Fibroblast of the aortic adventitia (primary cell): ENCODE measurements at places on chromosomes 3 and 15.

GRCh38 chr3:55609230-55609827, 122.2 kb upstream of the WNT5A start:
- no peak for DNase-seq

- DNase-seq, result no peak
Observed at GRCh38 chr15:88233921-88234320, 22.6 kb downstream of the NTRK3 start.

- DNase-seq, result peak; percentile 76
Observed at GRCh38 chr3:45499529-45499928, 95.0 kb upstream of the LIMD1 start.

DNA sequence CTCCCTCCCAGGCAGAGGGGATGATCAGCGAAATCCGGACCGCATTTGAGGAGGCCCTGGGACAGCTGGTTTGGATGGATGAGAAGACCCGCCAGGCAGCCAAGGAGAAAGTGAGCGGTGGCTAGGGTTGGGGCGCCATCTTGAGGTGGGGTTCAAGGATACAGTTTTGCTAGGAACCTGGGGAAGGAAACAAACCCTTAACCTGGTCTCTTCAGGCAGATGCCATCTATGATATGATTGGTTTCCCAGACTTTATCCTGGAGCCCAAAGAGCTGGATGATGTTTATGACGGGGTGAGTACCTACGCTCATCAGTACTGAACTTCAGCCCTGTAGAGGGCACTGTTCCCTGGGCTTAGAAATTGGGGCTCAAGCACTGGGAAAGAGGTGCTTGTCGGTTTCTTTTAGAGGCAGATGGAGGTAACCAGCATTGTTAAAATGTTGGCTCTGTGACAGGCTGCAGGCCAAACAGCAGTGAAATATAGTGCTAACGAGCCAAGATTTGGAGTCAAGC, 9.6 kb upstream of the PSMD2 start:
- DNase-seq, result peak; percentile 60

- peak; percentile 12 for DNase-seq
Observed at GRCh38 chr15:41832875-41833274, 5.0 kb downstream of the JMJD7 start.

DNA sequence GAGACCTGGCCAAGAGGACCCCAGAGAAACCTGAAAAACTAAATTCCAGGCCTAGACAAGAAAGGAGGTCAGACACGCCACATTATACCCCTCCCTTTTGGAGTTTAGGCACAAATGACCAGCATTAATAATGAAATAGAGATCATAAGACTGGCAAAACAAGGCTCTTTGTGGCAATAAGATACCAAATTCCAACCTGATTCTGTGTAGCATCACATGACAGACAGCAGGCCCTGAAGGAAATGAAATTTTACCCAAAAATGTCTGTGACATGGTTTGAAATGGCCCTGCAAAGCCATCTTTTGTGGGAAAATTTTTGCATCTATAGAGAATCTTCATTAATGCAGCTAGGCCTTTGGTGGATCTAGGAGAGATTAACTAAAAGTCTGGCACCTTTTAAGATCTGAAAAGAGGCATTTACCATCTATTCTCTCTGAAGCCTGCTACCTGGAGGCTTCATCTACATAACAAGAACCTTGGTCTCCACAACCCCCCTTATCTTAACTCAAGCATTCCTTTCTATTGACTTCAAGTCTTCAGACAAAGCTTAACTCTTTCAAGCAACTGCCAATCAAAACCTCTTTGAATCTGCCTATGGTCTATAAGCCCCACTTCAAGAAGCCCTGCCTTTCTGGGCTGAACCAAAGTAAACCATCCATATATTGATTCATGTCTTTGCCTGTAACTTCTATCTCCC, 8.0 kb downstream of the FAM174B start:
- DNase-seq, result no peak

- DNase-seq, result no peak
Observed at GRCh38 chr3:64329037-64329436, 103.8 kb upstream of the PRICKLE2 start.

DNA sequence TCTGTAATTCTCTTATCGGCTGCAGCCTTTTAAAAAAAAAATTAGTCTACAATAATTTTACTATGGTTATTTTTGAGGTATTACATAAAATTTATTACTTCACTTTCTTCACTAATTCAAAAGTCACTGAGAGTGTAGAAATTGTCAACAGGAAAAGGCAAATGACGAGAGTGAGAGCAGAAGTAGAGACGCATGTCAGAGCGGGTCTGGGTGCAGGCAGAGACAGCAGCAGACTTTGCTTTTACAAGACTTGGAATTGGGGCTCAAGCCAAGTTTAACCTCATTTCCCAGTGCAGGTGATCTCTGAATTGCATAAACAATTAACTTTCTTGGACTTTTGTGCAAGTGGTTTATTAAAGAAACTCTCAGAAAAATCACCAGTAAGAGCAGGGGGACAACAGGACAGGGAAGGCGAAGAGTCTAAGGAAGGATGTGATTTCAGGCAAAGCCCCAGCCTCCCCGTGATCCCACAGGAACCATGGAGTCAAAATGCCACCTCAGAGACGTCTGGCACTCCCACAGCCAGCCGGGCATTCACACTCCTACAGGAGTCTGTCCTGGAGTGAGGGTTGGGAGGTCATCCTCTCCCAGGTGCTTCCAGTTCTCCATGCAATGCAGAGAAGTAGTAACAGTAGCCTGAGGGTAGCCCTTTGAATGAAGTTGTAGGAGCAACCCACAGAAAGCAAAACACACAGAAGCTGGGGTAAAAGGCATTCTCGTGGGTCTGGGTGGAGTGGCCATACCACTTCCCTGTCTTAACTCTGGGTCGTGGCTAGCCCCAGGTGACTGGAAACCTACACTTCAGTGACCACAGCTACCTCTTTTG, 274.0 kb upstream of the TGFBR2 start:
- DNase-seq, result no peak

GRCh38 chr3:167830007-167830406, 94.5 kb downstream of the SERPINI1 start:
- DNase-seq, result no peak
